ENCODE measurements at places on chromosomes 6 and 20.

GRCh38 chr6:82246802-82247504 lies 591 bp downstream of the IBTK start:
- peak; percentile 70 for DNase-seq

DNA sequence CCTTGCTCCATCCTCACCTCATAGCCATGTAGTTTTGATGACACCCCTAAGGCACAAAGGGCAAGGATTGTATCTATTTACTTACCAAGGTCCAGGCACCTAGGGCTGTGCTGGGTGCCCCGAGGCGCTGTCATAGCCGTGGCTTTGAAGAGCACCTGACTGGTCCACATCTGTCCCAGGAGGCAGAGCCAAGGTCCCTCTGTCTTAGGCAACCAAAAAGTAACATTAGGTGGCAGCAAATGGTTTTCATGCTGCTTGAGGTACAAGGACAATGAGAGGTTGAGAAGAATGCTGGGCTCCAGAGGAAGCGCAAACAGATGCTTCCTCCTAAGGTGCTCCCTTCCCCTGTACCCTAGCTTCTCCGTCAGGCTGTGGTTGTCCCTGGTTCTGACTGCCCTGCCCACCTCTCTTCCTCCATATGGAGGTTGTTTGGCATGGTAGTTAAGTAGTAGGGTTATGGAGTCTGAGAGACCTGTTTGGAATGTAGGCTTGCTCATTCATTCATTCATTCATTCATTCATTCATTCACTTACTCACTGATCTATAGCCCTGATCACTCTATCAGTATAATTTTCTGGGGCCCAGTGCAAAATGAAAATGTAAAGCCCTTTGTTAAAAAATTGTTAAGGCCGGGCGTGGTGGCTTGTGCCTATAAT lies 3.0 kb upstream of the UQCC2 start:
- DNase-seq, result no peak

- DNase-seq, result peak; percentile 7
These were observed 727 bp downstream of the ERMARD start for GRCh38 chr6:169752074-169752623.

DNA sequence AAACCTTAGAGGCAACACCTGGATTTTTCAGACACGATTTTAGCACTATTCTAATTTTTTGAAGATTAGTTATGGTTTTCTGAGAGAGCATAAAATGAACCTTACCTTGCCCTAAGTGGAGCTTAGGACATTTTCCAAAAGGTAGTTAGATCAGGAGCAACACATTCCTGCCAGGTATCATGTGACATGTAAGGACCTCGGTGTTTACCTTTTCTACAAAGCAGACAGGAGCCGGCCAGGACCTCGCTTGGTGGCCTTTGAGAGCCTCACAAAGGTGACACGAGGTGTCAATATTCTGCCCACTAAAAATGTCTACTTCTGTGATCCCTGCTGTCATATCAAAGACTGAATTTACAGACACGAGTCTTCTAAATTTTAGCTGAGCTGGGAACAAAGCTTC lies 174.9 kb downstream of the SMOC2 start:
- DNase-seq, result no peak

DNA sequence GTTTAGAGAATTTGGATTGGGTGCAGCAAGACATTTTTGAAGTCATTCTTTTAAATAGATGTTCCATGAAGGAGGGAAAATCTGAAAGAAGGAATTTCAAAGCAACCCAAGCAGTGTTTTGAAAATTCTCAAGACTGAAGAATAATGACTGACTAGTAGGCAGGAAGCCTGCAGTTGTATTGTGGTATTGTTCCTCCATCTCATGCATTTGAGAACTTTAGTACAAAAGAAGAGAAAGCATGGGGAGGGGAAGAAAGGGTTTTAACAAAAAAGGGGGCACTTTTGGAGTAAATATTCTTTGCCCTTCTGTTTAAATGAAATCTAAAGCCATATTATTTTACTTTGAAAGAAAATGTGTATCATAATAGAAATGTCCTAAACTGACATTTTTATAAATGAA lies 6.6 kb downstream of the NCOA3 start:
- DNase-seq, result no peak

- peak; percentile 38 for DNase-seq
These were observed 17.4 kb downstream of the MYLK4 start for GRCh38 chr6:2733324-2733723.

GRCh38 chr6:134065706-134066105 lies 13.3 kb upstream of the SLC2A12 start:
- peak; percentile 35 for DNase-seq

DNA sequence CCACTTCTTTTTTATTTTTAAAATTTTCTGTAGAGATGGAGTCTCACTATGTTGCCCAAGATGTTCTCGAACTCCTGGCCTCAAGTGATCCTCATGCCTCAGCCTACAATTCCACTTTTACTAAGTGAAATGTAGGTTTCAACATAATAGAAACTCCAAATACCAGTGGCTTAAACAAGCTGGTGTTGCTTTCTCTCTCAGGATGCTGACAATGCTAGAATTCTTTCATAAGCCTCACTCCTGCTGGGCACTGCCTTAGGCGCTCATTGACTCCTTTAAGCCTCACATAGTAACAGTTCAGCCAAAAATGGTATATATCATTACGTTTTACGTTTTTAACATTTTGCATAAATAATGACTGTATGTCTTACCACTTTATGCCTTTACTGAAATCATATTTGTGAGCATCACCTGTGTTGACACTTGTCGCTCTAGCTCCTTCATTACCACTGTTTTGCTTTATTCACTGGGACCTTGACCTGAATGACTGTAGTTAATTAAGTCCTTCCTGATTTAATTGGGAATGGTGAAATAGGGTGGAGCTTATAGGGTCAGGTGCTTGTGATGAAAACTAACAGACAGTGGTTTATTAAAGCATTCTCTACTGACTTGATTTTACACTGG lies 3.9 kb upstream of the CST9 start:
- DNase-seq, result no peak

GRCh38 chr6:110317646-110318045 lies 40.5 kb downstream of the METTL24 start:
- DNase-seq, result no peak

Measured in fibroblast of skin of right biceps (primary cell).